Activated T-cell treated with anti-CD3 and anti-CD28 coated beads, Interleukin-2, amount 50 U/mL, for 4 hours (primary cell): ENCODE measurements at places on chromosomes 6 and 20.

- no peak for DNase-seq
Observed at GRCh38 chr6:143765422-143766184, 77.5 kb upstream of the LTV1 start.

DNA sequence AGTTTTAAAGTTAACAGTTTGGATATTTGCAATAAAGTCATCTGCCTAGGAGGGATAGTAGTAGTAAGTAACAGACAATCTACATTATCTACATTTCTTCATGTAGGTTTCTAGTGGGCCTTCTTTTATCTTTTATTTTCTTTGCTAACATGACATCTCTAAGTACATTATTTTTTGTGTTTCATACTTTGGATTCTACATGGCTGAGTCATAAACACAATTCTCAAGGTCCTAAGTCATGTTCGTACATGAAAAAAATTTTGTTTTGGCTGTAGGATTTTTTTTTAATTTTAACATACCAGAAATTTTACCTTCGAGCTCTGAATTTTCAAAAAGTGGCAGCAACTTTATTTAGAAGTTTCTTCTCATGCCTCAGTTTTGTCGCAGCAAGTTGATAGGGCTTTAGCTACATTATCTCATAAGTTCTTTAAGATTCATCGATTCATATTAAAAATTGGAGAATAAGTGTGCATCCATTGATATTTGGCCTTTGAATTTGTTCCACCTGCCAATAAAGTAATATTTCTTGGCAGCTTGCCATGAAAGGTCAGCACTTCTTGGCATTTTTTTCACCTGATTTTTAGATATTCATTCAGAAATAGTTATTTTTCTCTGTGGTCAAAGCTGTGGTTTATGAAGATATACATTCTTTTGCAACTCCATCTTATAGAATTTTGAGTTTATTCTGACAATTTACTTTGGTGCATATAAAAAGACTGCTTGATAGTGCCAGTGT is 146.2 kb downstream of the GRIK2 start:
- no peak for DNase-seq

- no peak for DNase-seq
Observed at GRCh38 chr20:62760471-62760855, 35.8 kb upstream of the MRGBP start.

- no peak for DNase-seq
Observed at GRCh38 chr6:2502096-2502997, 248.4 kb downstream of the MYLK4 start.

- no peak for DNase-seq
Observed at GRCh38 chr6:166608774-166609173, 18.3 kb downstream of the RPS6KA2 start.

DNA sequence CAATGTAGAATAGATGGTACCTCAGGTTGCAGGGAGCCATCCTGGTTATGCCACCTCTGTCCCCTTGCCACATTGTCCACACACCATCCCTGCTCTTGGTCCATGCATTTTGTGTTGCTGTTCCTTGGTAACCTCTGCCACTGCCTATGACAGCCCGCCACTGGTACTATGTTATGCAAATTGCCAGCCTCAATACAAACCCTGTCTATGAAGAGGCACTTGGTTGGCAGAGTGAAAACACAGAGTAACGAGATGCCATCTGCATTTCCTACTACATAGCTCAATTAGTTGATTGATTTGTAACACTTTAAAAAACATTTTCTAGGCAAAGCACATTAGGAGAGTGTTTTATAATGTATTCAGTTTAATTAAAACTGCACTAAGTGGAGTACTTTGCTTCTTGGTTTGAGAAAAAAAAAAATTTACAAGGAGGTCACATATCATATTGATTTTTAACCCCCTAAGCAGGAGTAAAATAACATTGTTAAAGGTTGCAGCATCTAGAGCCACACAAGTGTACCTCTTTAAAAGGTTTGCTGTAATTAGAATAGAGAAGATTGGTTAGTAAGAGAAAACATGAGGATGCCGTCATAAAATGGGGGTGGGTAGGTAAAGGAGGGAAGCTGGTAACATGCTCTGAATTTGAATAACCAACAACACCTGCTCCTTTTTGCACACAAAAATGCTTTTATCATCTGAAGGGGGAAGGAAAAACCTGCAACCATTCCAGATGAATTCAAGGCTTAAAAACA is 817.1 kb downstream of the KIF16B start:
- no peak for DNase-seq

DNA sequence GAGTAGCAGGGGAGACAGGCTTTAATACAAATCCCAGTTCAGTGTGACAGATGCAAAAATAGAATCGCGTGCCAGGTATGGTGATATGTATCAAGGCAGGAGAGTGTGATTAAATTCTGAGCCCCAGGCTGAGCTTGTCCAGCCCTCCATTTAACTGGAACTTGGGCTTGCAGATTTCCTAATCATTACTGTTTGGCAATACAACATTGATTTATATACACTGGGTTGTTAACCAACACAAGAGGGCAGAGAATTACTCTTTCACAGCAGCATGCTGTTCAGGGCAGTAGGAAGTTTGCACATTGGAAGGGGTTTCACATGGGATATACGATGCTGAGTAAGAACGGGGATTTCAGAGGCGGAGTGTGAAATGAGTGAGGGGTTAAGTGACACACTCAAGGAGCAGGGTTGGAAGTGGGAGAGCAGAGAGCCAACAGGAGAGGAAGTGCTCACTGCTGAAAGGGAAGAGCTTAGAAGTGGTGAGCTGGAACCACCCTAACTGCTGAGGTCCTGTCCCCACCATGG is 70.8 kb upstream of the ATXN1 start:
- DNase-seq, result no peak

DNA sequence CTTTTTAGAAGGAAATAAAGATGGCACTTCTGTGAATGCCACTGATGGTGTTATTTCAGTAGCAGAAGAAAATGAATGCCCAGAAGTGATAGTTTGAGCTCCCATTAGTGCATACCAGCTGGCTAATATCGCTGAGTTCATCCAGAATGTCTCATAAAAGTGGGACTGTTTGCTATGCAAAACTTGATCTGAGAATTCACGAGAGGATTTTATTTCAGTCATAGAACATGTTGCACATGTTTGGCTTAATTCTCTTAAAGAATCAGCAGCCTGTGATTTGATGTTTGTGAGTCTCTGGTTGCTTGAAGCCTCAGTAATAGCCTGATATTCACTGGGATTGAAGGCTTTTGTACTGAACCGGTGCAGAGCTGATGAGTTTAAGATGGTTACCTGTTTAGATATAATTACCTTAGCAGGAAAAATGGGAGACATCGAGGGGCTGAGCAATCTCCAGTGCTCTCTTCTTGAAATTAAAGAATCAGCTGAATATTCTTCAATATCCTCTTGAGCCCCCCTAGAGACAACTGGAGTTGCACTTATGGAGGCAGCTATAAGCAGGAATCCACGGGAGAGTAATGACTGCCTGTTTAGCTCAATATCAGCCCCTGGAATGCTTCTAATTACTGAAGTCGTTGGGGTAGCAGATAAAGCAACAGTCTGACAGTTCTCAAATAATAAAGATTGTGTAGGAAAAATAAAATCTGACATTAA is 955.5 kb downstream of the PHF3 start:
- DNase-seq, result no peak

- DNase-seq, result no peak
Observed at GRCh38 chr20:8250539-8251200, 118.6 kb downstream of the PLCB1 start.

- DNase-seq, result no peak
Observed at GRCh38 chr20:25280051-25280573, 32.2 kb downstream of the PYGB start.

DNA sequence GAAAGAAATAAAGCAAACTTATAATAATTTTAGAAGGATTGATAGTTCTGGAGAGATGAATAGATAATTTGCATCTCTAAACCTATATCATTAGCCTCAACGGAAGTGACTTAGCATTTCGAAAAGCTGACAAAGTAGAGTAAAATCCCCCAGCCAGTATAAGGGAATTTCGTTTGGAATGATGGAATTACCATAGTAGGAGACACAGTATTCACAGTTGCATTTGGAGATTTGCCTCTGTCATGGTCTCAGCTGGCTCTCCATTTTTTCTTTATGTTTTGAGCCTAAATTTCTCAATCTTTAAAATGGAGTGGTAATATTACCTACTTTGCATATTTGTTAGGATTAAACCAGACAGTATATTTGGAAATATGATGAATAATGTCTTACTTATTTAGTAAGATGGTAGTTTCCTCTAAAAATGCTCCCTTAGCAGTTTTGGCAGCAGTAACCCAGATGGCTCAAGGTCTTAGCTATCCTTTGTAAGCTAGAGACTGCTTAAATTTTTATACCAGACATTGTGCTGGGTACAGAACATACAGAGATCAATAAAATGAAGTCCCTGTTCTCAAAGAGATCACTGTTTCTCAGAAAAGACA is 58.2 kb downstream of the SMAP1 start:
- DNase-seq, result no peak

DNA sequence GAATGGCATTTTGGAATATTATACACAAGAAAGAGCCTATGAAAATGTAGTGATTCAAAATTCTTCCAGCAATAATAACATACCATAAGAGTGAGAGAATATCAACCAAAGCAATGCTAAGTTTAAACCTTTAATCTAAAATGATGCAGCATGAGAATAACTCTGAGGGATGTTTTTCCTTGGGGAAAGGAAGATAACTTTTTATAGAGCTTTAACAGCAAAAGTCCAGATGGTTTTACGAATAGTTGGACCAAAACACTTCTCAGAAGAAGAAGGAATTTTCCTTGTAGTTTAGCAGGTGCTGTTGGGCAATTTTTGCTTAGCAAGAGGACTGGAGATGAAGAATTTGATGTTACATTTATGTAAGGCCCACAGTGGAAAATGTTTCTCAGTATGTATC is 1503.2 kb downstream of the HACE1 start:
- DNase-seq, result no peak

DNA sequence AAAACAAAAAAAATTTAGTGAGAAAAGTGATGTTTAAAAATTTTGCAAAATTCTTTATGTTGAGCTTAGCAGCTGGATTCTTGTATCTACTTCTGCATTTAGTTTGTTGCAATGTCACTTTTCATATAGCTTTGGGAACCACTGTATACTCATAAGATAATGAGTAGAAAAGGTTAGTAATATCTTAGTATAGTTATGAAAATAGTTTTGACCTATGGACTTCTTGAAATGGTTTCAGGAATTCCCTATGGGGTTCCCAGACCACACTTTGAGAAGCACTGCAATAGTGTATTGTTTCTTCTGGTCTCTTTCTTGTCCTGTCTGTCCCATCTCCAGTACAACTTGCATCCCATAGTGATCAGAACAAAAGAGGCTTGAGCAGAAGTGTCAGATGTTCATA is 29.4 kb downstream of the PPP1R16B start:
- DNase-seq, result no peak

DNA sequence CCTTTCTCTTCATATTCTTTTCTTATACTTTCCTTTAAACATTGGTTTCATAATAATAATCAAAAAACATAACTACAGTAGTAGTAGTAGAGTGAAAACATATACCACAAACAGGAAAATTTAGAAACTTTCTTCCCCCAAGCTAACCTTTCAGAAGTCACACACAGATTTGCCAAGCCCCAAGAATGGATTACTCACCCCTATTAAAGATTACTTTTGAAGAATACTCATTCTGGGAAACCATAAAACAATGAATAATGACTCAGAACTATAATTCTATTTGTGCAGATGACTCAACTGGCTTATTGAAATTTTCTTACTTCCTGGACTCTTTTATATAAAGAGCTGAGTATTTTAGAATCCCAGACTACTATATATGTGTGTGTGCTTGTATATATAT is 119.4 kb upstream of the GJE1 start:
- DNase-seq, result no peak

DNA sequence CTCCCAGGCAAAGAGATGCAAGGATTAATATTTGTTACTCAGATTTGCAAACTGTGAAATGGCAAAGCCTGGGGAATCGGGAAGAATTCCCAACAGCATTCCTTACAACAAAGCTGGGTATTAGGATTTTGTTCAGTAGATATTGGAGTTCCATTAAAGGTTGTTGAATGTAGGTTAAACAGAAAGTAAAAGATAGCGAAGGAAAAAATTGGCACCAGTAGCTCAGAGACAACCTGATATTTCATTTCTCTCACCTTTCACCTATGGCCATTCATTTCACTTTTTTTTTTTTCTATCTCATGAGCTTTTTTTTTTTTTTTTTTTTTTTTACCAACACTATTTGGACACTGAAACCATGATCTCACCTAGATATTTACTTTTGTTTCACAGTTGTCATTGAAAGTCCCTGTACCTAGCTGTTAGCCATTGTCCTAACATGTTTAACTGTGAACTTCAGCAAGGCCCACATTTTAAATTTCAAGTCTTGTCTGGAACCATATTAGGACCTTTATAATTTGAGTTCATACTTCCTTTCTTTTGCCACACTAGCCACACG is 552.5 kb downstream of the HAO1 start:
- DNase-seq, result no peak

- DNase-seq, result no peak
Observed at GRCh38 chr6:33815854-33816253, 12.1 kb upstream of the MLN start.

GRCh38 chr20:51469046-51469445 is 73.5 kb downstream of the NFATC2 start:
- no peak for DNase-seq

- DNase-seq, result no peak
Observed at GRCh38 chr20:51171141-51171540, 148.2 kb upstream of the KCNG1 start.

- DNase-seq, result no peak
Observed at GRCh38 chr20:43752561-43753301, 25.9 kb upstream of the GTSF1L start.

DNA sequence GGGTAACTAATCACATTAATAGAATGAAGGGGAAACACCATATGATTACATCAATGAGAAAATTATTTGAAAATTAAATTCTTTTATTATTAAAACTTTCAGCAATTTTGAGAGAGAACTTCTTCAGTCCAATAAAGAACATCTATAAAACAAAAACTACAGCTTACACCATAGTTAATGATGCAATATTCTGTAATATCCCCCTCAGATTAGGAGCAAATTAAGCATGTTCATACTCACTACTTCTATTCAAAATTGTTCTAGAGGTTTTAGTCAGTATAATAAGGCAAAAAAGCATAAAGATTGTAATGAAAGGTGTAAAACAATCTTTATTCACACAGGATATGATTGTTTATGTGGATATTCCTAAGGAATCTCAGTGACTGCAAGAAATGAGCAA is 465.4 kb downstream of the CD109 start:
- no peak for DNase-seq

GRCh38 chr6:151139524-151139923 is 100.2 kb upstream of the AKAP12 start:
- DNase-seq, result no peak

GRCh38 chr6:25645916-25646315 is 6.1 kb upstream of the SCGN start:
- DNase-seq, result no peak

GRCh38 chr6:87879132-87879861 is 168.3 kb upstream of the SPACA1 start:
- no peak for DNase-seq

- DNase-seq, result no peak
Observed at GRCh38 chr6:14642842-14643241, 525.3 kb downstream of the CD83 start.

GRCh38 chr6:146358431-146359046 is 185.1 kb upstream of the RAB32 start:
- no peak for DNase-seq
